ENCODE measurements at places on chromosomes 7 and 10.

GRCh38 chr10:80104066-80104926 is 25.8 kb downstream of the TMEM254 start:
- no peak for DNase-seq

DNA sequence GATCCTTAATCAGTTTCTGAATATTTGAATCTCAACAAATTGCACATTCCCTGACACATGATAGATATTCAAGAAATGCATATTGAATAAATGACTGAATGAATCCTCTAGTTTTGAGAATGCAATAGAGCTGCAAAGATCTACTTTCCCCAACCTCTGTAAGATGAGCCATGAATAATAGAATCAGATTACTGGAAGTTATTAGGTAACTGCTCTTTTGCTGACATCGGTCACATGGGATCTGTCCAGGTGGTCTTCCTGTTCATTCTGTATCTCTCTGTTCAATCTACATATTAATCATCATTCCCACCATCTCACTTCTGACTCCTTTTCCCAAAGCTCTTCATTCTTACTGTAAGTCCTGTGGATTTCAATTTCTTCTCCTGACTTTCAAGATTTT is 638.7 kb downstream of the SORCS1 start:
- DNase-seq, result no peak

- DNase-seq, result no peak
Measured at GRCh38 chr7:24129597-24129996, 154.4 kb upstream of the NPY start.

GRCh38 chr7:40887099-40887498 is 752.3 kb downstream of the SUGCT start:
- no peak for DNase-seq

DNA sequence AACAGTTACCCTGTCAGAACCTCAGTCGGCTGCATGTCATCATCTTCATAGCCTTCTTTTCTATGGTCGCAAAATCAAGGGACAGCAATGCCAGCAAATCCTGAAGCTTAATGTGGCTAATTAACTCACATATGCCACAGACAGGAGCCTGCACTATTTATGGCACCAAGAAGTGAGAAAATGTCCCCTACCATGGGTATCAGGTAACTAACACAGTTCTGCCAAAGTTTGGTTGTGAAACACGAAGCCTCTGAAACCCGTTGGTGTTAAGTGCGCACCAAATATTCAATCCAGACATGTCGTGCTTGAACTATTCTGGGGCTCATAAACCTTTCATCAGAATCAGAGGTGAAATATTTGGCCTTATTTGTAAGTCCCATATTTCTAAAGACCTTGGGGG is 63.3 kb downstream of the EVX1 start:
- no peak for DNase-seq

- DNase-seq, result no peak
Measured at GRCh38 chr10:77212632-77213031, 425.0 kb downstream of the KCNMA1 start.

DNA sequence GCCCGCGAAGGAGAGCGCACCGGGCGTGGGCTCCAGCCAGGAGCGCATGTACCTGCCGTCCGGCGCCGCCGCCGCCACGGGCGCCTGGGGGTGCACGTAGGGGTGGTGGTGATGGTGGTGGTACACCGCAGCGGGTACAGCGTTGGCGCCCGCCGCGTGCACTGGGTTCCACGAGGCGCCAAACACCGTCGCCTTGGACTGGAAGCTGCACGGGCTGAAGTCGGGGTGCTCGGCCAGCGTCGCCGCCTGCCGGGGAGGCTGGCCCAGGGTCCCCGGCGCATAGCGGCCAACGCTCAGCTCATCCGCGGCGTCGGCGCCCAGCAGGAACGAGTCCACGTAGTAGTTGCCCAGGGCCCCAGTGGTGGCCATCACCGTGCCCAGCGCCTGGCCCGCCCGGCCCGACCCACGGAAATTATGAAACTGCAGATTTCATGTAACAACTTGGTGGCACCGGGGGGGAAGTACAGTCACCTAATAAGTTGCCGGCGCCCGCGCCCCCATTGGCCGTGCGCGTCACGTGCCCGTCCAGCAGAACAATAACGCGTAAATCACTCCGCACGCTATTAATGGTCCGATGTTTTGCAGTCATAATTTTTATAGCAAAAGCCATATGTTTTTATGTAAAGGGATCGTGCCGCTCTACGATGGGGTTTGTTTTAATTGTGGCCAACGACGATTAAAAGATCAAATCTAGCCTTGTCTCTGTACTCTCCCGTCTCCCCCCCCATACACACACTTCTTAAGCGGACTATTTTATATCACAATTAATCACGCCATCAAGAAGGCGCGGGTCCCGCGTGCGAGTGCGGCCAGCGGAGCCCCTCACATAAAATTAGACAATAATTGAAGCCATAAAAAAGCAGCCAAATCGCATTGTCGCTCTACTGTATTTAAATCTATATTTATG is at the start of gene HOXA9:
TSS of gene HOXA9 (minus strand) at position 449 of the 907 bp plus-strand sequence. CDS start at position 369, 80 bp downstream.
- DNase-seq, result peak; percentile 89

GRCh38 chr7:121530227-121531174 is 134.4 kb upstream of the FAM3C start:
- no peak for DNase-seq

GRCh38 chr7:137084607-137085380 is 216.3 kb downstream of the CHRM2 start:
- no peak for DNase-seq

DNA sequence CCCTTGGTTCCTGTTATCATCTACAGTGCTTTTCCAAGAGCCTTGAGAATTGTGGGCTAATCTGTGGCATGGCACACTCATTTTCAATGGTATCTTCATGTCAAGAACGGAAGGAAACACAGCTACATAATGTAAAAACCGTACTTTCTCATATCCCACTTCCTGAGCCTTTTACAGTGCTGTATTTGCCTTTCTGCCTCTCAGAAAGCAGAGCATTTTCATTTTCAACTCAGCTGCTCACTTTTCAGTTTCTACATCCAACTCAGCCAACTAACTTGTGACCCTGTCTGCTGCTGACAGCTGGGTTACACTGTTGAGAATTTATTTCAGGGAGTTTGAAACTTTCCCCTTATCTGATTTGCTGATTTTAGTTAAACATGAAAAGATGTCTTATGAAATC is 875.8 kb upstream of the KCND2 start:
- no peak for DNase-seq

DNA sequence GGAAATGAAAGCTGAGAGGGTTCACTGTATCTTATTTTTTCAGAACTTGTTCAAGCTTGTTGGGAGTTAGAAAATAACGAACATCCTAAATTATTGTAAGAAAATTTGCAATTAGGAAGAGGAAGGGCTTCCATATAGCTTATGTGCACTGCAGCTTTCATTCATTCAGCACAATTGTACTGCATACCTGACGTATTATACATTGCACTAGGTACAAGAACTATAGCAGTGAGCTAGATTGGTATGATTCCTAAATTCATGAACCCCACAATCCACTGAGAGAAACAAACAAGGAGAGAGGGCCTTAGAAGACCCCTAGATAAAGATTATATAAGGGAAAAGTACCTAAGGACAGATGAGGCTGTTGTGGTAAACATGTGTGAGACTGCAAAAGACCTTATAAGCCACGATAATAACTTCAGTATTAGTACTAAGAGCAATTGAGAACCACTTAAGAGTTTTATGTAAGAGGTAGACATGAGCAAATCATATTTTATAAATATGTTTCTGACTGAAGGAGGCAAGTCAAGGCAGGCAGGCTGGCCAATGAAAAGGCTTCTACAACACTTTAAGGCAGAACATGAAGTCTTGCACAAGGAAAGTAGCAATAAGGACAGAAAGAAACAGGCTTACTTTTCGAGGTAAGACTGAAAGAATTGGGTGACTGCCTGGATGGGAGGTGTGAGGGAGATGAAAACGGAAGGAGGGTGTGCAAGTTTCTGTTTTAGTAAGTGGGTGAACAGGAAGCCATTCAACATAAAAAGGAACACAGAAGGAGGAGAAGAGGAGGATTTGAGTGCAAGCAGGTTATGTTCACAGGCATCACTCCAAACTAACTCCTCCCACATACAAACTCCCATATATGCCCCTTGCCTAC is 77.9 kb upstream of the LRRN3 start:
- DNase-seq, result no peak

GRCh38 chr10:31582365-31583052 is 263.5 kb downstream of the ZEB1 start:
- DNase-seq, result no peak

DNA sequence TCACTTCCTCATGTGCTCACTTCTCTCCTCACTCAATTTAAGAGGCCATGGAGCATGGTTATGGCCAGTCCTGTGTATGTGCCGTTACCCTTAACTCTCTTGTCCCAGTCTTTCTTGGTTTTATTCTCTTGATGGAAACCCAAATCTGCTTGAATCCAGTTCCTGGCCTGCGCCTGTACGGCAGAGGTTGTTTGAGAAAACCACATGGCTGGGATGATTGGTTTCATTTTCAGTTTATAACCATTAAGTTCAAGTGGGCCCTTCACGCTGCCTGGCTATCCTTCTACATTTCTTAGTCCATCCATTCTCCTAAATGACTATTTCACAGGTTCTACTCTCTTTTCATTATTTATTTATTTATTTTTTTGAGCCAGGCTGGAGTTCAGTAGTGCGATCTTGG is 1.6 kb upstream of the ZNF239 start:
- DNase-seq, result no peak

DNA sequence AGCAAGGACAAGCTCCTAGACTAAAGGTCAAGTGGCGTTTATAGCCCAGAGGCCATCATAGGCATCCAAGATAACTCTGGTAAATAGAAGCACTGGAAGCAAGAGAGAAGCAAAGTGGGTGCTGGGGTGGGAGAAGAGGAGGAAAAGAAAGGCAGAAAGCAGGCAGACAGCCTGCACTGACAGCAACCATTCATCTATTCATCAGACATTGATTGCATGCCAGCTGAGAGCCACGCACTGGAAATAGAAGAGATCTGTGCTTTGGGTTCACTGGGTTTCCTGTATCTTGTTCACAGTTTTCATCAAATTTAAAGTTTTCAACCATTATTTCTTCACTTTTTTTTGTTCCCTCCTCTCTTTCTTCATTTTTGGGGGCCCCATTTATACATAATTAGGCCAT is 4.7 kb upstream of the SLIT1 start:
- no peak for DNase-seq

- DNase-seq, result no peak
Measured at GRCh38 chr7:83921941-83922607, 272.5 kb downstream of the SEMA3A start.

- no peak for DNase-seq
Measured at GRCh38 chr7:80053124-80053523, 81.5 kb upstream of the GNAI1 start.

DNA sequence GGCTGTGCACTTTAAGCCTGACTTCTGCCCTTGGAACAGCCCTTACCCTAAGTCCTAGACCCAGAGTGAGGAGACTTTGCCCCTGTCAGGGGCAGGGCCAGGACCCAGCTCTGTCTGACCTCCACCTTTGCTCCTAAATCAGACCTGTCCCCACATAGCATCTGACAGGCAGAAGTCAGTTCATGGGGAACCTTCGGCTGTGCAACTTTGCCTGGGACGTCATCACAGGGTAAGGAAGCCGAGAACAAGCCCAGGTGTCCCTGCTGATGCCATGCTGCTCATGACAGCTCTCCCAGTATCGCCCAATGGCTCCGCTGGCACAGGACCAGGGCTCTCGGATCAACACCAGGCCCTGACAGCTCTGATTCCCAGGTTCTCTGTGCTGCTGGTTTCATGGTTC is 55.4 kb downstream of the TNS3 start:
- DNase-seq, result no peak

- DNase-seq, result no peak
Measured at GRCh38 chr10:88526501-88527105, 56.5 kb downstream of the RNLS start.

DNA sequence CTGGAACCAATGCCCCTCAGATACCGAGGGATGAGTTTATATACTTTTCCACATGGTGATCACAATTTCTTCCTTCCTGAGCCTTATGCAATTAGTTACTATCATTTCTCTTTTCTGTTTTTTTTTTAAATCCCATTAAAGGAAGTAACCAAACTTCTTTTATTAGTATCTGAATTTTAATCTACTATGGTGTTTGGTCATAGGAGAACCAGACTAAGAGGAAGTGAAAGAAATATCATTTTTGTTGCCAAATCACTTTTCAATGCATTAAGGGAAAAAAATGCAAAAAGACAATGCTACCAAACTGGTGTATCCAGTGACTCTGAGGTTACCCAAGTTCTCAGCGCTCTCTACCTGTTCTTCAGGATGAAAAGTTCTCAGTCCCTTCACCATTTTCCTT is 167.7 kb downstream of the NXPH1 start:
- DNase-seq, result no peak

- DNase-seq, result peak; percentile 77
Measured at GRCh38 chr10:73965890-73966768, 31.8 kb upstream of the VCL start.

DNA sequence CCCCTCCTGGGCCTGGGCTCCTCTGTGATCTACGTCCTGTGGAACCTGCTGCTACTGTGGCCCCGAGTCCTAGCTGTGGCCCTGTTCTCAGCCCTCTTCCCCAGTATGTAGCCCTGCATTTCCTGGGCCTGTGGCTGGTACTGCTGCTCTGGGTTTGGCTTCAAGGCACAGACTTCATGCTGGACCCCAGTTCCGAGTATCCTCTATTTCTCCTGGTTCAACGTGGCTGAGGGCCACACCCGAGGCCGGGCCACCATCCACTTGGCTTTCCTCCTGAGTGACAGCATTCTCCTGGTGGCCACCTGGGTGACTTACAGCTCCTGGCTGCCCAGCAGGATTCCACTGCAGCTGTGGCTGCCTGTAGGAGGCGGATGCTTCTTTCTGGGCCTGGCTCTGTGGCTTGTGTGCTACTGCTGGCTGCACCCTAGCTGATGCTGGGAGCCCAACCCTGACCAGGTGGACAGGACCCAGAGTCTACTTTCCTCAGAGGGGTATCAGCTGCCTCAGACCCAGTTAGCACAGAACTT is 37.8 kb upstream of the MMD2 start:
- no peak for DNase-seq

GRCh38 chr7:45036796-45037195 is 36.8 kb downstream of the CCM2 start:
- DNase-seq, result no peak

DNA sequence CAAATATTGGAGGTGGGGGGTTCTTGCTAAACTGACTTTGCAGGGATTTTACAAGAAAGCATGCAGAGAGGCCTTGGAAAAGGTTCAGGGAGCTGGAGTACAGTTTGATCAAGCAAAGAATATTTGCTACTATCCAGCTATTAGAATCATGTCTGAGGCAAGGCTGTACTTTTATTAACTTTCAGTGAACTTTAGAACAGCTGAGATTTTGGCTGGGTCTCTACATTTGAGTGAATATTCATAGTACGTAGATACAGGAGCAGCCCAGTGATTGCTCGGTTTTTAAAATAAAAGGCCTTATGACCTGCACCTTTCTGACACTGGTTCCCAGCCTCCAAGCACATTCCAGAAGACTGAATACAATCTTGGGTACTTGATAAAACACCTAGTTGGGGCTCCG is 496.8 kb upstream of the AKR1E2 start:
- no peak for DNase-seq

- no peak for DNase-seq
Measured at GRCh38 chr7:5143106-5143505, 46.9 kb upstream of the WIPI2 start.

DNA sequence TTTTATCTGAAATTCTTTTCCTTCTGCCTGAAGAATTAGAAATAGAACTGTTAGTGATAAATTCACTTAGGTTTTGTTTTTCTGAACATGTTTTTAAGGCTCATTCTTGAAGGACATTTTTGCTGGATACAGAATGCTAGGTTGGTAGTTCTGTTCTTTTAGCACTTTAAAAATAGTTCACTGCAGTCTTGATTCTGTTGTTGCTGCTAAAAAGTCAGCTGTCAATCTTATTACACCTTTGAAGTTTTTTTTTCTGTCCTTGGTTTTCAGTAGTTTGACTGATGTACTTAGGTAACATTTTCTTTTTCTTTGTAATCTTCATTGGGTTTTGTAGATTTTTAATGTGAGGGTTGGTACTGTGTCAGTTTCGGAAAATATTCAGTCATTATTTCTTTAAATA is 48.7 kb downstream of the C1GALT1 start:
- DNase-seq, result no peak
